Suppressor macrophage treated with lipopolysaccharide for 1 hour (primary cell): ENCODE measurements at places on chromosomes 7 and 10.

GRCh38 chr7:66682350-66683093 is 53.8 kb downstream of the KCTD7 start:
- peak; percentile 94 for DNase-seq

GRCh38 chr7:155357573-155358041 is 59.9 kb downstream of the INSIG1 start:
- peak; percentile 94 for DNase-seq

DNA sequence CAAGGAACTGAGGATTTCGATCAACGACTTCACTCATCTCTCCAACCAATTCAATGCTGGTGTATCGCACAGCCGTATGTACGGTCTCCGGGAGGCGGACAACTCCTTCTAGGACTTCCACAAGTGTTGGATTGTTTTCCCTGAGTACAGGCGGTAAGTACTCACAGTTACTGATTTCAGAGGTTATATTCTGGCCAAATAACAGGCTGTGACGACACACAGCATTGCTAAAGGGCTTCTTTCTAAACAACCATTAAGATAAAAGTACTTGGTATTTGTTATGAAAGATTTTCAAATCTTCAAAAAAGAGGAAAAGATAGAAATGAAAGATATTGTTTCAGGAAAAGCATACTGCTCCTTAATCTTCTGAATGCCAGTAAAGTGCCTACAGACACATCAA is 52.2 kb downstream of the IRF5 start:
- no peak for DNase-seq

GRCh38 chr7:101271021-101271420 is 26.1 kb upstream of the FIS1 start:
- DNase-seq = no peak

DNA sequence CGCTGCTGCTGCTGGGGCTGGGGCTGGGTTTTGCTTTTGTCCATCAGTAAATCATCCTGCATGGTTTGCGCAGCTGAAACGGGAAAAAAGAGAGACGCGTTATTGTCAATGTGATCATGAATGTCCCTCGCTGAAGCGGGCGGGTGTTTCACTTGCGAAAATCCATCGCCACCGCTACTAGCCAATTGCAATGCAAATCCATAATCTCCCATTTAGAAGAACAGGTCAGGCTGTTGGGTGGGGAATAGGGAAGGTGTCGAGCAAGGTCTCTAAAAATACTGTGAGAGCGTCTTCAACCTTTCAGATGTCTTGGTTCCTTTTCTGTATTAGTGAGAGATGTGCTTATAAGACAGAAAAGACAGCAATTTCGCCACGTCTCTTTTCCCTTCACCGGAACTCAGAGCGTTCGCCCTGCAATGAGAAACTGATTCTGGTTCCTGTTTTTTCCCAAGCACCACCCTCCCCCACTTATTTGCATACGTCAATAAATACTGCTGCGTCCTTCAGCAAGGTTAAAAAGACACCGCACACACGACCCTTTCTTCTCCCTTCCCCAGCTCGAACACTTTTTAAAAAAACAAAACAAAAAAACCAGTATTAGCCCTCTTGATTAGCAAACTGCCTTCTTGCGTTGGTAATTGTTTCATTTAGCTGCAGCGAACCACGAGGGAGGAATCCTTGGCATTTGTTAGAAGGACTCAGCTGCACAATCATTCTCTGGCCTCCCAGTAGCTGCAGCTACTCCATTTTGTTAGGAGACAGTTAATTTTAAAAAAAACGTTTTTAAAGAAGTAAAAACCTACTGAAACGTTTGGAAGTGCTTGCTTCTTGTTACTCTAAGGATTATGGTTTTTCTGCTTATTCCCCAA is 50.4 kb downstream of the CPEB3 start:
- peak; percentile 88 for DNase-seq

GRCh38 chr7:99105756-99106155 is 38.2 kb downstream of the SMURF1 start:
- no peak for DNase-seq

- DNase-seq = no peak
These were observed 105.9 kb upstream of the SDK1 start for GRCh38 chr7:3195160-3195559.

DNA sequence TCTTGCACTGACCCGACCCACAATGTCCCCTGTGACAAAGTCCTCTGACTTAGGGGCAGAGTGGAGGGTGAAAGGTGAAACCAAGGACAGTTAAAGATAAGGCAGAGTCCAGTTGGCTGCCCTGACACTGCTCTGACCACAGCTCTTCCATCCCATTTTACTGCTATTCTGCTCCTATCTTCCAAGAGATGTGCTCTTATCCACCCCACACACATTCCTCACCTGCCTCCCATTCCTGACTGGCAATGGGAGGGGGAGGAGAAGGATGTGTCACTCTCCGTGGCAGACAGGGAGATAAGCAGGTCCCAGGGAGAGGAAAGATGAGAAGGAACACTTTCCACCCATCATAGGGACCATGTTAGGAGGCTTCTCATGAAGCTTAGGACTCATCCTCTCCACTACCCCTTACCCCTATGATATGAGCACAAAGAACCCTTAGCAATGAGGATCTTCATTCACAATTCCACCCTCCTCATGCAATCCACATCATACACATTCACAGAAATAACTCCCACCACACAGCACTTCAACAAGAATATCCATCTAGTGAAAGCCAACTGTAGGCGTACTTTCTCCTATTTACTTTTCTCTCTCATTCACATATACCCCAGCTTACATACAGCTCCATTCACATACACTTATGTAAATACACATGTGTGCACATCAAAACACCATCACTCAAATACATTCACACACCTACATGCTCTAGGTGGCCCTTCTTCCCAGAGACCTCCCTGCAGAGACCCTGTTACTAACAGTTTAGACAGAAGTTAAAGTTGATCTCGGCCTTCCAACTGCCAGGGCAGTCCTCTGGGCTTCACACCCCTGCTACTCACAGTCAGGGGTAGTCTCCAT is 6.6 kb downstream of the SYNPO2L start:
- DNase-seq = no peak

GRCh38 chr10:112951359-112952281 is 1.6 kb downstream of the TCF7L2 start:
- DNase-seq = peak; percentile 94

DNA sequence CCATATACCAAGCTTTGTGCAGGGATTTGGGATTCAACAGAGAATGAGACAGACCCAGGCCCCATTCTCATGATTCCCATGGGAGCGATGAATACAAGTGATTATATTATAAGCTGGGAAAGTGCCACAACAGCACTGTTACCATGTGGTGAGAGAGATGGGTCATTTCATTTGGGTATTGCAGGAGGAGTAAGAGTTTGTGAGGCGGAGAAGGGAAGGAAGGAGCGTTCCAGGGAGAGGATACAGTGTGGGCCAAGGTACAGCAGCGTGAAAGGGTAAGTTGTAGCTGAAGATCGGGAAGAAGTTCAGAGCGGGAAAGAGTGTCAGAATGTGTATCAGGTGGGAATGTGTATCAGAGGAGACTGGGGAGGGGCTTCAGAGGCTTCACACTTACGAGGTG is 38.5 kb downstream of the GOLGA7B start:
- DNase-seq = no peak
